ENCODE measurements at places on chromosomes 1 and 21. TPM values are rescaled to one million over a fixed set of nuclear protein-coding genes. Genes with fewer than 3 reads are reported as not detected.
A peak's percentile ranks its signal among the peaks of the same experiment; 100 is the strongest.

Gene RHOU
- total RNA-seq, result 8.4 TPM

Gene TTLL10
- total RNA-seq, result 0.27 TPM

Gene LCE2A
- total RNA-seq, result not detected

GRCh38 chr1:228982637-228983036, 247.4 kb downstream of the RHOU start:
- DNase-seq, result no peak

GRCh38 chr1:217190359-217190758, 440.5 kb downstream of the GPATCH2 start:
- DNase-seq, result no peak

GRCh38 chr1:159223004-159223403, 18.3 kb downstream of the ACKR1 start:
- no peak for DNase-seq

DNA sequence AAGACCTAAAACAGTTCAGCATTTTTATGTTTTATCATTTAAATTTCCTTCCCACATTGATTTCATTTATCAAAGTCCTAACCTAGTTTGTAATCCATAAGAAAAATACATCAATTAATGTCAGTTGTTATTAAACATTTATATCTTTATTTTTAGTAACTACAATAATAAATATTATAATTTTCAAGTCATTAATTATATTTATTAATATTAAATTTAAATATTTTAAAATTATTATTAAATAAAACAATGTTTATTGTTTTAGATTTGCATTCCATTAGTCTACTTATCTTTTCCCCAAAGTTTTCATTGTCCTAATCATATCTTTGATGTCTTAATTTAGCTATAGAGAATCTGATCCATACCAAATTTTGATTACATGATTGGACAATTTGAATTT, 368.9 kb downstream of the PLA2G4A start:
- DNase-seq, result no peak

Gene VAV3
- total RNA-seq, result 1.3 TPM

- no peak for DNase-seq
These were observed 60.2 kb upstream of the ARHGEF16 start for GRCh38 chr1:3393987-3394920.

GRCh38 chr1:20151906-20152598, 12.9 kb downstream of the PLA2G2F start:
- peak; percentile 83 for DNase-seq

Gene SNX7
- not detected for total RNA-seq

GRCh38 chr1:35201631-35202030, 8.7 kb upstream of the SFPQ start:
- no peak for DNase-seq

GRCh38 chr1:165696625-165697100, 1.7 kb downstream of the ALDH9A1 start:
- DNase-seq, result no peak

- DNase-seq, result no peak
These were observed 160.8 kb upstream of the SAMSN1 start for GRCh38 chr21:14706712-14707510.

Gene ODR4
- total RNA-seq, result 13.3 TPM

DNA sequence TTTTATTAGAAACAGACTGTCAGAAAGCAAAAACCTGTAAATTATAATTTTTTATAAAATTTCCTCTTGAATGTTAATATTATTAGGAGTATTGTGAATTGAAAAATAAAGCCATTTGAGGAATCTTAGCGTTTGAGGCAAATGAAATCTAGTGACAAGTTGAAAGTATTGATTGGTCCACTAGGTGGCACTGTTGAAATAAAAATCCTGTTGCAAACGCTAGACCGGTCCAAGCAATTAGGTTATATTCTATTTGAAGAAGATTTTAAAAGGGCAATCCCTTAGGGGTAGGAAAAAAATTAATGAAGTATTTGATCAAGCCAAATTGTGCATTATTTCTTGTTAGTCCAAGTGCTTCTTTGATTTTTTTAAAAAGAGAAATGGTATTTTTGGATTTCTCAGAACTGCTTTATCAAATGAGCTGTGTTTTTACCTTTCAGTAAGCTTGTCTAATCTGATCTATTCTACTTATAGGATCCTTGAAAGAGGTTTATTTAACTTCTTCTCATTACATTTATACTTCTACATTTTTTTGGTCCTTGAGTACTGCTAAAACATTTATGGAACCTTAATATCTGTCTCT, 57.7 kb downstream of the ATG4C start:
- peak; percentile 55 for DNase-seq

GRCh38 chr1:58454385-58454784, 92.1 kb downstream of the OMA1 start:
- DNase-seq, result no peak

Gene PGLYRP3
- total RNA-seq, result not detected

DNA sequence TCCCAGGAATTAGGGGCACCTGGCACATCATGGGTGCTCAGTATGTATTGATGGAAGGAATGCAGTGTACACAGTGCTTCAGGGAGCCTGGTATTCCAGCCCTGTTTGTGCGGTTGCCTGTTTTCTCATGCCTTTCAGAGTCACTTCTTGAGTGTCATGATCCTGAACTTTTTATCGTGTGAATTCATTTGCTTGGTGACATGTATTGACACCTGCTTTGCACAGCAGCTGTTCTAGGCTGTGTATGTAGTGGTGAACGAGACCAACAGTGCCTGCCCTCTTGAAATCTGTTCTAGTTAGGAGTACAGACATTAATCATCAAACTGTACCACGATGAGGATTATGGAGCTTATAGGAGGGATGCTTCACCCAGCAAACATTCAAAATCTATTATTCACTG, 6.1 kb downstream of the HTR6 start:
- no peak for DNase-seq

Gene CRYBG2
- 2.6 TPM for total RNA-seq

DNA sequence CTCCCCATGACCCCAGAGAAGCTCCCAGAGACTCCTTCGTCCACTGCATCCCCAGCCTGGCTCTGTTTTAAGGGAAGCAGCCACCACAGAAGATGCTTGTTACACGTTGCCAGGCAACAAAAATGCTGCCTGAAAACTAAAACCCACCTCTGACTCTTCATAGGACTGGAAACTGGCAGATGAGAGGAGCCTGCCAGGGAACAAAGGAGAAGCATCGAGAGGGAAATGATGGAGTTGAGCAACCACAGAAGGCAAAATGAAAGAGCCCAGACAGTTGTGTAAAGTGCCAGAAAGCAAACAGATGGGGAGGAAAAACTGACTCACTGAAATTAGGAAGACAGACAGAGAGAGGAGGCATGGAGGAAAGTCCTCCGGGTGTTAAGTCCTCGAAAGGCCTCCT, 118.4 kb downstream of the KCNN3 start:
- no peak for DNase-seq

Gene CFAP45
- 0.25 TPM for total RNA-seq

Gene AMY2B
- total RNA-seq, result 10.6 TPM

GRCh38 chr1:204075139-204075521, 2.2 kb downstream of the SOX13 start:
- DNase-seq, result no peak

DNA sequence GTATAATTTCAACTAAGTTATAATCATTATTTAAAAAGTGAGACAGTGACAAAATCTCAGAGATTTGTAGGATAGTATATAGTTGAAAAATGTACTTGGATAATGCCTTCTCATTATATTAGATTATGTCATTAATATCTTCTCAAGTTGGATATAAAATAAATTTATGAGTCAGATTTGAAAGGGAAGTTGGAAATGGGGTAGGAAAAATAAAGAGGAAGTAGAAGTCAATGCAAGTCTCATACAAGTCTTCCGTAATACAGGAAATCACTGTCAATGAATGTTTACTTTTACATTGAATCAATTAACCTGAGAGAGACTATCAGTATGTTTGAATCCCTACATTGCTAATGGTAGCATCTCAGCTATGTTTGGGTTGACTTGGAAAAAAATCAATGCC, 16.2 kb upstream of the RNPC3 start:
- DNase-seq, result no peak

Gene AMY1C
- total RNA-seq, result not detected

GRCh38 chr1:212035835-212036605, 472 bp downstream of the DTL start:
- no peak for DNase-seq

Gene PADI1
- not detected for total RNA-seq

DNA sequence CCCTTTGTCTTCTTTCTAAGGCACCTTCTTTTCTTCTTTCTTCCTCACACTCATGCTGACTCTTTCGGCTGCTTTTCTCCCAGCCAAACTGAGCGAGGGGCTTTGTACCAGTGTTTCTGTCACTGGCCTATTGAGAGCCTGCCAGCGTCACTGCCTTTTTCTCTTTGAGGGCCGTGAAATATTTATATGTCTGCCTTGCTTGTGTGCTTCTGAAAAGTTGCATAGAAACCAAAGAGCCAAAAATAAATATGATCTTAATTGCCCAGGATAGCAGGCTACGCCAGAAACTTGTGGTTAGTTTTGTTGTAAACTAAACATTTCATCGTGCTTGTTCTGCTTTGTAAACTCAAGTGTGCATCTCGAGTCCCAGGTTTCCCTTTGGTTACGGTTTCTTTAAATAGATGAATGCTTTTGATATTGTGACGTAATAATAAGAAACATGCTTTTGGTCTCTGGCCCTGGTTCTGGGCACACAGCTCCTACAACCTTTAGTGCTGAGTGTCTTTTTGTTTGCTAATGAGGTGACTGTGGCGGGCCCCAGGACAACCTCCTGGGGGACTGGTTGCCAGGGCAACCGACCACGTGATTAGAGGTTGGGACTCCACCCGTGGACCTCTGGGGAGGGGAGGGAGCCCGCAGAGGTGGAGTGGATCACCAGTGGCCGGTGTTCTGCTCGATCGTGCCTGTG, 10.8 kb downstream of the SLC37A1 start:
- peak; percentile 34 for DNase-seq

DNA sequence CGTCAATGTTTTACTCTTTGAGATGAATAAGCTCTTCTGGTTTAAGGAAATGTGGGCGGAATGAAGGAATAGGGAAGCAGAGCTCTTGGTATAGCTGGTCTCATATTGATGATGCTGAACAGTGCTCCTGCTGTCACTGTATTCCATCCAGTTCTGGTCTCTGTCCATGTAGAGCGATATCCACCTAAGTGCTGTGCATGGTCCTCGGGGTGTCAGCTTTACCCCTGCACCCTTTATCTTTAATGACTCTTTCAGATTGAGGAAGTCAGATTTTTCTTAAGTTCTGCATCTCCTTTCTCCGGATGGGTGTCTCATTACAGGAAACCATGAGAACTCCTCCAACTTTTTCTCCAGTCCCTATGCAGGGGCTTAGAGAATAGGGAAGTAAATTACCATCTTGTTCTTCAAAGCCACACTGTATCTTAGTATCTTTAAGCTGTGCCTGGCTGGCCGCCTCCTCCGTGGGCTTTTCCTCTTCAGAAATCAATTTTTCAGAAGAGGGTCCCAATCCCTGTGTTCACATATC, 52.9 kb downstream of the PDE4B start:
- DNase-seq, result no peak

GRCh38 chr1:210259561-210259960, 27.0 kb downstream of the SERTAD4 start:
- no peak for DNase-seq

DNA sequence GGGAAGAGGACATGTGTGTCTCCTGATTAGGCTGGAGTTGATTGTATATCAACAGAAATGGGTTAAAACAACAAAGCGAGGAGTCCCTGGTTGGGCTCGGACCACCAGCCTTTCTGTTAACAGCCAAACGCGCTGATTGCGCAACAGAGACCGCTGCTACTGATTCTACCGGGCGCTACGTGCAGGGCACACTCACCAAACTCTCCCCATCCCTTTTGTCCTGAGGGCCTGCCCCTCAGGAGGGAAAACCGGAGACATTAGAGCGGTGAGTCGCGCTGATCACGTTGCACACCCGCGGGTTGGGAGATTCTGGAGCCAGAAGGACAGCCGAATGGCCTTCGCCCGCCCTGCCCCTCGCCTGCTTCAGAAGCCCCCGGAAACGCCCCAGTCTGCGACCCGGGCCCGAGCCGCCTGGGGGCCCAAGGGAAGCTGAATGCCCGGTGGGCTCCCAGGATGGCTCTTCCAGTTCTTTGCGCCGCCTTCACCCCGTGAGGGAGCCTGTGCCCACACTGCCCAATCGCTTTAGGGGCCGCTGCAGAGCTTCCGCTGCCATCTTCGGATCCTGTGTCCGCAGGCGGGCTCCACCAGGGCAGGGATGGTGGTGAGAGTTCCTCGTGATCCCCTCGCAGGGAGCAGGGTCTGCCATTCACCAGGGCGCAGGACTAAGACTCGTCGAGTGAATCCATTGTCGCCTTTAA, 165.4 kb upstream of the NBPF11 start:
- no peak for DNase-seq

- no peak for DNase-seq
These were observed 28.6 kb upstream of the PIGC start for GRCh38 chr1:172472495-172472894.

GRCh38 chr1:181076852-181077251, 11.6 kb upstream of the IER5 start:
- DNase-seq, result no peak

Gene CLCA1
- not detected for total RNA-seq

DNA sequence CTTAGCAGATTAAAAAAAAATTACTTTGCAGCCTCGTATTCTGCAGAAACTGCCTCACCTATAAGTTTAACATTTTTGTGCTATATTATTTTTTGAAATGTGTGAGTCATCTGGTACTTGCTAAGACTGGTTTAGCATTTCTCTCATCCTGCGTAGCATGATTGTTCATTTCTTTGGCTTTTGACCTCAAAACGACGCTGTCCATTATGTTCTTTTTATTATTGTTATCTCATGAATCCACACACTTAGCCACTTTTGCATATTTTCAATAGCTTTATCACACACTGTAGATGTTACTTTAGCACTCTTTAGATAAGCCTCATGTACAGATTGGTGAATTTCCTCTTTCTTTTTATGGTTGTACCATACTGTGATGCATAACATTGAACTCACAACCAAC, 1004.9 kb upstream of the NCAM2 start:
- no peak for DNase-seq

Gene FHL3
- 9.8 TPM for total RNA-seq

GRCh38 chr1:19828546-19828945, 13.5 kb upstream of the RNF186 start:
- no peak for DNase-seq

Gene CD1E
- total RNA-seq, result not detected

Gene PCP4L1
- total RNA-seq, result not detected

DNA sequence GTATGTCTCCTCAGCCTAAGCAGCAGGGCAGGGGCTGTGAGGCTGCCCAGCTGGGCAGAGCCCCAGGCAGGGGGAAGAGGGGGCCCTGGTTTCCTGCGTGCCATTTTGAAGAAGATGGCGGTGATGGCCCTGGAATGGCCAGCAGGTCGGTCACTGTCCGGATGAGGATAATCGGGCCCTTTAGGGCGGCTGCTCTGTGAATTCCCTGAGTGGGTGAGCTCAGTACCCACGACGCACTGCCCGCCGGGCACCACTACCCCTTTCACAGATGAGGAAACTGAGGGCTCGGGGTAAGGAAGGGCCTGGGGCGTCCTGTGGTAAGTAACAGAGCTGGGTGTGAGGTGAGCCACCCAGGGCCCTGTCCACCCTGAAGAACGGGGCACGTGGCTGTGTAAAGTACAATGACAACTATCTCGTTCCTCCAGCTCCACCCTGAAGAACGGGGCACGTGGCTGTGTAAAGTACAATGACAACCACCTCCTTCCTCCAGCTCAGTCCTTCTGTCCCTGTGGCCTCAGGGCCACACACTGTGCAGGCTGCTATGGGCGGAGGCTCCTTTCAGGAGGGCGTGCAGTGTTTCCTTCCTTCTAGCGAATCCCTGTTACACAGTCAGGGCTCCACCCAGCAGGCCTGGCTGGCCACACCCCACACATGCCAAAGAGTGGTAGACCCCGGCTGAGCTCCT, 23.2 kb downstream of the ITGB2 start:
- DNase-seq, result no peak

- no peak for DNase-seq
These were observed 572.0 kb downstream of the PTPRU start for GRCh38 chr1:29808141-29808995.

Measured in activated CD4-positive, alpha-beta T cell treated with anti-CD3 and anti-CD28 coated beads, Interleukin-2, amount 10 ng/mL, durations not matched to agents 7 days and 5 days (primary cell).